Glomerular endothelial cell (primary cell): ENCODE measurements at places on chromosomes 2 and 18. TPM values are rescaled to one million over a fixed set of nuclear protein-coding genes. Genes with fewer than 3 reads are reported as not detected.

Gene DSC2
- 0.64 and 1.8 TPM in 2 replicates for total RNA-seq

Gene LIMS3
- 35.2 and 39.3 TPM in 2 replicates for total RNA-seq

Gene LTBP1
- 63.4 and 79.6 TPM in 2 replicates for total RNA-seq

GRCh38 chr2:241034490-241035141 is 36.2 kb downstream of the SNED1 start:
- no peak for DNase-seq

DNA sequence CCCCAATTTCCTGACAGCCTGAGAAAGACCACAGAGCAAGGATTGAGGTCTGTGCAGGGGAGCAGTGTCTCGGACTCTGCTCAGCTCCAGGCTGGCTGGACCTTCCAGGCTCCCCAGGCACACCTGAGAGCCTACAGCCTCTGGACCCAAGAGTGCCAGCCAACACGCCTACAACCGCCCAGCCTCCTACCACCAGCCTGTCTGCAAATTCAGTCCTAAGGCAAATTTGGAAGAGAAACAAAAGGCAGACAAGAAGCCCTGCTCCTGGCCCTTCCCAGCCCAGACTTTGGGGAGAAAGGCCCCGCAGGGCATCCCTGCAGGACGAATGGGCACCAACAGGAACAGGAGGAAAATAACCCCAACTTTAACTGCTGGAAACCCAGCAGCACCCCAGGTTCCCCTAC is 1.9 kb downstream of the HS6ST1 start:
- DNase-seq, result no peak

- no peak for DNase-seq
Observed at GRCh38 chr2:236503100-236503499, 66.5 kb upstream of the ACKR3 start.

DNA sequence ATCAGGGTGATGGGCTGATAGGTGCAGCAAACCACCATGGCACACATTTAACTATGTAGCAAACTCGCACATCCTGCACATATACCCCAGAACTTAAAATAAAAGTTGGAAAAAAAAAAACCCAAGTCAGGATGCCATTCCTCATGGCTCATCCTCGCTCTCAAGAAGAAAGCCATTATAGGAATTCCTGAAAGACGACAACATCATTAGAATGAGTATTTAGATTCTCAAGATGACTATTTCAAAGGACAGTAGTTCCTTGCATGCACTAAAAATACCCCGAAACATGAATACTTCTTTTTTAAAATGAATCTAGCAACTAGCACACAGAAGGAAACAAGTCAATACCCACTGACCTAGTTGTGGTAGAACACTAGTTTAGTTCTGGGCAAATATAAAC is 285.8 kb upstream of the REV1 start:
- DNase-seq, result no peak

- DNase-seq, result no peak
Observed at GRCh38 chr2:29053223-29053622, 21.1 kb downstream of the PCARE start.

GRCh38 chr2:129300456-129300855 is 679.0 kb upstream of the RAB6C start:
- no peak for DNase-seq

GRCh38 chr2:224160917-224161316 is 121.8 kb upstream of the SERPINE2 start:
- no peak for DNase-seq

DNA sequence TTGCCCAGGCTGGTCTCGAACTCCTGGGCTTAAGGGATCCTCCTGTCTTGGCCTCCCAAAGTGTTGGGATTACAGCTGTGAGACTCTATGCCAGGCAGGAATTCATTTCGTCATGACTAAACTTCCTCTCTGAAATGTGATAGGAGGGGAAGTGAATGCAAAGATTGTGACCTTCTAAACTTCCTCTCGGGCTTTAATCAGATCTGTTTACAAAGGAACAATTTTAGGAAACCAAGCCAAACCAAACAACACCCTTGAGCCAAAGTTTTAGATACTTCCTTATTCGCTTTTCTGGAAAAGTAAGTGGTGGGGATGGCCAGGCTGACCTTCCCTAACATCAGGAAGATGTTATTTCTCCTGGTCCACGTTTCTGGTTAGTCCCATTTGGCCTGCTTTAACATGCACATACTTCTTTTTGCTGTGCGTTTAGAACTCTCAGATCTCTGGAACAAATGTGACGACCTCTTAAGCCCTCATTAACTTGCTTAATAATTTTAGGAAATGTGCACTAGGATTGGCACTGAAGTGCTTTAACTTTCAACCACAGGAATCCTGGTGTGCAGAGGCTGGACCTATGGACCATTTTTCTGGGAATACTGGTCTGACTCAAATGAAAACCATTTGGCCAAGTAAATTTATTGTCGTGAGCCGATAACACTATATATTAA is 33.2 kb upstream of the YES1 start:
- peak; percentile 96 for DNase-seq

DNA sequence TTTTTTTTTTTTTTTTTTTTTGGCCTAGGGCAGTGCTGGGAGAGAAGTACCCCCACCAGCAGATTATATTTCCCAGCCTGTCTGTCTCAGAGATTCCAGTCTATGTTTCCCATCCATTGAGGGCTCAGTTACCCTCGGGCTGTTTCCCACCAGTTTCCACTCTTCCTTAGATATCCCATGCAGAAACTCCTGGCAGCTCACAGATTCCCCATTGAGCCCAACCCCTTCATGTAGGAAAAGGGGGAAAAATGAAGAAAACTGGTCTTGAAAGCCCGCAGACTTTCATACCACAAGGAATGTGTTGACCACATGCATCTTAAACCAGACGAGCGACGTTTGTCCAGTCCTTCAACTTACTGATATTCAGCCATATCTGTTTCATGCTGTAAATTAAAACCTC is 15.2 kb downstream of the ASXL3 start:
- DNase-seq, result no peak

DNA sequence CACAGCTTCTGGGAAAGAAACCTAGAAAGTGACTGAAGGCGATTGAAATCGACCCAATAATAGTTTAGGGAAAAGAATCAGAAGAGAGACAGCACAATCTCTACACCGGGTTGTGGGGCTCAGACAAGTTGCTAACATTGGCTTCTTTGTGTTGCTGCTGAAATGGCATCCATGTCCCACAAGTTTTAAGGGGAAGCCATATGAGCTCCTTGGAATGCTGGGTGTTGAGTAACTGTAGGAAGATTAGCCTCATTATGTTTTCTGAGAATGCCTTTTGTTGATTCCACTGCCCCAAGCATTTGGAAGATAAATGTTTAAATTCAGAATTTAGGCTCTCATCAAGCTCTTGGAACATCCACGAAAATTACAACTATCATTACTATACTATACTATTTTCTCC is 73.4 kb upstream of the NEUROD1 start:
- DNase-seq, result no peak

GRCh38 chr2:165897726-165898125 is 55.9 kb downstream of the TTC21B start:
- DNase-seq, result no peak

GRCh38 chr2:178756343-178756742 is 50.9 kb downstream of the TTN start:
- DNase-seq, result no peak

DNA sequence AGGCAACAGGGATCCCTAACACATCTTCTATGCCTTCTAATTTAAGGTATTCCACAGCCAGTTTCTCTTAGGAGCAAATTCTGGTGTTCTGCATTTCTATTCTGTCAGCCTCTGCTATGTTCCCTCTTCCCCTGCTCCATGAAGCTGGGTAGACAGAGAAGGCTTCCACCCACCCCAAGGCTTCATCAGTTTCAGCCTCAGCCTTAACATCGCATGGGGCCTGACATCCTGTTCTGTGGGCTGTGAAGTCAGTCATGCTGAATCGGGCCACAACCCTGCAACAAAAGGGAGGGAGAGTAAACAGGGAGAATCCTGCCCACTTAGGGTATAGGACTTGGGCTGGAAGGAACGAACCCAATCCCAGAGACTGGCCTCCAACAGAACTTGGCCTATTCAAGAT is 70.6 kb upstream of the PPM1B start:
- DNase-seq, result no peak

DNA sequence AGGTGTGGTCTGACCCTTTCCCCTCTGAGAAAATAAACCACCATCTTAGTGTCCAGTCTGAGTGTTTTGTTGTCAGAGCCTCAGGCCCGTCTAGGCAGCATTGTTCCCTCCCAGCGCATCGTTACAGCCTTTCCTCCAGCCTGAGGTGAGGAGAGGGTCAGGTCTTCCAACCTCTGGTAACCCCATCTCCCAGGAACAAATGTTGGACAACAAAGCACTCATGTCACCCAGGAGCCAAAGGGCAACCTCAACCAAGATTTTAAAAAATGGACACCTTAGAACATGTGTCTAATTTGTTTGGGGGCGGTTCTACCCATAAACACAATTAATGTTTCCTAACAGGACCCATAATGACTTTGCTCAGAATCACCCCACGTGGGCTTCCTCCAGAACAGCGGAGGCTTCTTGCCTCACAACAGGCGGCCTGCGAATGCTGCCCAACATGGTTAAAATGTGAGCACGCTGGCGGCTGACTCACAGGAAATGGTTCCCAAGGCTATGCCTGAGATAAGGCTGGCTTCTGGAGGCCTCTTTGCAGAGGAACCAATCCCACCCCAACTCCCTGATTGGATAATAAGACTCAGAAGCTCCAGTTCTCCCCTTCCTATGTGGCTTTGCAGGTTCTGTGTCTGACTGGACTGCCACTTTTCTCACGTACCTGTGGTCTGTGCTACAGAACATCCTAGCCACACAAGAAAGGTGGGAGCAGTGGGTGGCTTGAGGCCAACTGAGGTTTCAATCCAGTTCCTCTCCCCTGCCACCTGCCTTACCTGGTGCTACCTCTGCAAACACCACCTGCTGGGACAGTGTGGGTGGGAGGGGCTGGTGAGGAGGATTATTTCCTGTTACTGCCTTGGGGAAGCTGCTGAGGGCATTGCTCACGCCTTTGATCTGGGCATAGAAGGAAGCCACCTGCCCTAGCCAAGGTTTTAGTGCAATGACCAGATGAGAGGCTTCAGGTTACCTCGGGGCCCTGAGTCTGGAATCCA is 108.8 kb downstream of the B3GNT2 start:
- peak; percentile 96 for DNase-seq

DNA sequence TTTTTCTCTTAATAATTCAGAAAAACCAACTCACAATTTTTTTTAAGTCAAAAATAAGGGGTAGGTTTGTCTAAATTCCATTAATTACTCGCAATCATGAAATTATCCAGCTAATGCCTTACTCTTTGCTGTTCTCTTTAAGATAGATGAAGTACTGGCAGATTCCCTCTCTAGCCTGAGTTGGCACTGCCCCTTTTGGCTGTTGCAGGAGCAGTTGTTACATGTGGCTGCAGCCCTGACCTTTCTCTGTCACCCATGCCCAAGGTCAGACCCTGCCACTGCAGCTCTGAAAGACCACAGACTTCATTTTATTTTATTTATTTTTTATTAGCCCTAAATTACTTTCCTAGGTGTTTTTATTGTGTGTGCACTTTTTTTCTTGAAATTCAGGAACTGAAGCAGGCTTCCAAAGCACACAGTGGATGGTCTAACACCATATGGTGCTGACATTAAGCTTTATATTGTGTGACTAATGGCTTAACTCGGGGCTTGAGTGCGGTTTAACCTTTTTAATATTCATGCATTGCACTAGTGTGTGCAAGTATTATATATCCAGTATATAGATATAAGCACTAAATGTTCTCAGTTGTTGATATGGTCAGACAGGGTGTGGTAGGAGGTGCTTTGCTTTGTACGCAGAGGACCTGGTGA is 313.0 kb downstream of the CDH2 start:
- no peak for DNase-seq

DNA sequence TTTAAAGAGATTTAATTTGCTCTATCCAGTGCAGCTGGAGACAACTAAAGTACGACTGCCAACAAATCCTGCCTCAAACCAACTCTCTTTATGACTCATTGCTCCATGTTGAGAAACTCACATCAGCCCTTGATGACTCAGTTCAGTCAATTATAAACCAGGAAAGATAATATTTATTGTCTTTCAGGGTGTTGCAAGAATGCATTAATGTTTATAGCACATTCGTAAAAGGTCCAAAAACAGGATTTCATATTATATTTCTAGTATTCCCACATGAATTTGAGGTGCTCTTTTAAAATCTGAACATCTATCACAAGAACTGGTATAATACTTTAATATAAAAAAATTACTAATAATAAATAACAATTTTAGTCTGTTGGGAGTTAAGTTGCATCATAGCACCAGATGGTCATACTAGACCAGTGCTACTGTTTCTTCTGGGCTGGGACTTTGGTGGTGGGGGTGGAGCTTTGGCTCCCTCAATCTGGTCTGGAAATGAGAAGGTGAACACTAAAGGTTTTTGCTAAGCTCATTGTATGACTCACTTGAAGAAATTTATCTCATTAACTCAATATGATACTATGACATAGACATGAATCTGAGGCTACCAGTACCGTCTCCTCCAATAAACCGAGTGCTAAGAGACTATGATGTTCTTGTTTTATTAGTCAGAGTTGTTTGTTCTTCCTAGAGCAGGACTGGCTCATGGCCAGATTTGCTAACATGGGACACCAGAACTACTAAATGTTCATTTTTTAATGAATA is 26.6 kb upstream of the MAP3K20 start:
- peak; percentile 71 for DNase-seq

- DNase-seq, result no peak
Observed at GRCh38 chr2:226652369-226652768, 147.3 kb downstream of the IRS1 start.

GRCh38 chr2:105919826-105920225 is 175.1 kb downstream of the NCK2 start:
- no peak for DNase-seq

- no peak for DNase-seq
Observed at GRCh38 chr2:101199251-101199791, 48.1 kb upstream of the TBC1D8 start.
